ENCODE measurements at places on chromosomes 2 and 18.

- no peak for DNase-seq
These were observed 472.6 kb downstream of the DLGAP1 start for GRCh38 chr18:3982541-3982940.

GRCh38 chr2:25557179-25558036 is 116.0 kb downstream of the DTNB start:
- DNase-seq: no peak

DNA sequence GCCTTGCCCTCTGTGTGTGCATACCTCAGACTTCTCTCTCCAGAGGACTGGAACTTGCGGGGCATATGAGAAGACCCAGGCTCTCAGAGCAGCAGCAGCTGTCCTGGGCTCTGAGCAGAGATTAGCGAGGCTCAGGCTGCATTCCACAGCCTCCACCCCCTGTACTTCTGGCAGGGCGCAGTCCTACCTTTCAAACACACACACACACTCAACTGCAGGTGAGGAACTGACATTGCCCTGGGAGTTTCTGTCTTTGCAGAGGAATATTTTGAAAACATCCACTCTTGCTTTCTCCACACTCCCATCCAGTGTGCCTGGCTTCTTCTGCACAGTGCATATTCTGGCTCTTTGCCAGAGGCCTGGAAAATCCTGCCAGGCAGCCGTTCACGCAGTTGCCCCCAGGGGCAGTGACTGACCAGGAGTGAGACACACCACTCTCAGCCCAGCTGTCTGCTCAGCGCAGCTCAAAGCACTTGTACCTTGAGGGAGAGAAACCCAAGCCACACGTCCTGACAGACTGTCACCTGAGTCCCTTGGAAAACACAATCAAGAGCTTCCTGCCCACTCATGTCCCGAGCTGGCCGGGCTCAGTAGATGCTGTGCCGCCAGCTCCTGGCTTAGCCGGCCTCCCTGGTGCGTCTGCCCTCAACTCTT is 460.8 kb downstream of the RNF144A start:
- peak; percentile 88 for DNase-seq

GRCh38 chr2:23599667-23600066 is 214.7 kb downstream of the KLHL29 start:
- no peak for DNase-seq

DNA sequence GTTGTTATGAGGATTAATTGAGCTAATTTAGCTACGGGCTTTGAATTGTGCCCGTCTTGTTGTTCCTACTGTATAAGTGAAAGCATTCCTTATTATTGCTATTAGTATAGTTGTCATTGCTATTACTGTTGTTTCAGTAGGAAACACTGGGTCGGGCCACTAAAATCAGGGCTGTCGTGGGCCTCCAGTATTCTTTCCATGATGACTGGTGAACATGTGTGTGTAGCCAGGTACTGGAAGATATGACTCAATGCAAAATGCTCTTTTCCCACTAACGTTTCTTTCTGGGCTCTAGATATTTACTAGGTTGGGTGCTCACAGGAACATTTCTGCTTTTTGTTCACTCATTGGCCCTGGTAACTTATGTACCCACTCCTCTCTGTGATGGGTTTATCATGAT is 4.9 kb downstream of the TTL start:
- no peak for DNase-seq

- no peak for DNase-seq
These were observed 18.8 kb downstream of the FSIP2 start for GRCh38 chr2:185757356-185757755.

GRCh38 chr2:209424199-209424701 is 403 bp downstream of the MAP2 start:
- peak; percentile 48 for DNase-seq

DNA sequence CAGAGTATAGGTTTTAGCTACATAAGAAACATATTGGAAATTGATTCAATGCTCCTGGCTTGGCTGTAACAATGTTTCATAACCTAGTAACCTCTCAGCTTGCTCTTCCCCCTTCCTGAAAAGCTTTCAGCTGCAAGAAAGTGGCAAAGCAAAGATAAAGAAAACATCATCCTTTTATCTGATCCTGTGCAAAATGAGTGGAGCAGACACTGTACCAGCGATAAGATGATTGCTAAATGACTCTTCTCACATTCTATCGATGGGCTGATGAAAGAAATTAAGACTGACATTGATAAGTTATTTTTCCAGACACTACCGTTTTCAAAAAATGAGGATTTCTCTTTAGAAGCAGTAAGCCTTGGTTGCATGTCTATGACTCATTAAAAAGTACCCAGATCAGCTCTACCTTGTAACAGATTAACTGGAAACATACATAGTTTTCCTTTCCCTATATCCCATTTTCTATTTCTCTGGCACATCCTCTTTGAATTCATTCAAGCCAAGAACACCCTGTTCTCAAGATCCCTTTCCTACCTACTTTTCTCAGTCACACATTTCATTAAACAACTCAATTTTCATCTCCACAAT is 87.1 kb upstream of the LYPD1 start:
- peak; percentile 16 for DNase-seq

GRCh38 chr2:100976645-100977391 is 25.3 kb upstream of the RPL31 start:
- DNase-seq: no peak

DNA sequence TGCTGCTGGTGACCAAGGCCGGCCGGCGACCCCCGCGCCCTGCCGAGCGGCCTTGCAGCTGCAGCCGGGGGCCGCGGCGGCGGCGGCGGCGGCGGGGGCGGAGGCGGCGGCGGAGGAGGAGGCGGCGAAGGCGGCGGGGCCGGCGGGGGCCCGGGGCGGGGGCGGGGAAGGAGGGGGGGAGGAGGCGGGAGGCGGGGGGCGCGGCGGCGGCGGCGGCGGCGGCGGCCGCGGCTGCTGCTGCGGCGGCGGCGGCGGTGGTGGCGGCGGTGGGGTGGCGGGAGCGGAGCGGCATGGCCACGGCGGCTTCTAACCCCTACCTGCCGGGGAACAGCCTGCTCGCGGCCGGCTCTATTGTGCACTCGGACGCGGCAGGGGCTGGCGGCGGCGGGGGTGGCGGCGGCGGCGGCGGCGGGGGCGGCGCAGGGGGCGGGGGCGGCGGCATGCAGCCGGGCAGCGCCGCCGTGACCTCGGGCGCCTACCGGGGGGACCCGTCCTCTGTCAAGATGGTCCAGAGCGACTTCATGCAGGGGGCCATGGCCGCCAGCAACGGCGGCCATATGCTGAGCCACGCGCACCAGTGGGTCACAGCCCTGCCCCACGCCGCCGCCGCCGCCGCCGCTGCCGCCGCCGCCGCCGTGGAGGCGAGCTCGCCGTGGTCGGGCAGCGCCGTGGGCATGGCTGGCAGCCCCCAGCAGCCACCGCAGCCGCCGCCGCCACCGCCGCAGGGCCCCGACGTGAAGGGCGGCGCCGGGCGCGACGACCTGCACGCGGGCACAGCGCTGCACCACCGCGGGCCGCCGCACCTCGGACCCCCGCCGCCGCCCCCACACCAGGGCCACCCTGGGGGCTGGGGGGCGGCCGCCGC is 1.5 kb downstream of the POU3F3 start:
- peak; percentile 56 for DNase-seq

DNA sequence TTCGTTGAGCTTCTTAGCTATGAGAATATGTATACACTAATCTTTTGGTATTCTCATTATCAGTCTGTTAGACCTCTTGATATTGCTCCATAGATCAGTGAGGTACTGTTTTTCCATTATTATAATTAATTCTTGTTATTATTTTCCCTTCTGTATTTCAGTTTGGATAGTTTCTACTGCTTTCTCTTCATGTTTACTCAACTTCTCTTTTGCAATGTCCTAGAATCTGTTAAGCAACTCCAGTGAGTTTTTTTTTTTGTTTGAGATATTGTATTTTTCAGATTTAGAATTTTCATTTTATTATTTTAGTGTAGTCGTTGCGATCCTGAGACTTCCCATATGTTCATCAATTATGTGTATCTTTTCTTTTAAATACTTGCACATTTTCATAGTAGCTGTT is 260.8 kb downstream of the SETBP1 start:
- no peak for DNase-seq

DNA sequence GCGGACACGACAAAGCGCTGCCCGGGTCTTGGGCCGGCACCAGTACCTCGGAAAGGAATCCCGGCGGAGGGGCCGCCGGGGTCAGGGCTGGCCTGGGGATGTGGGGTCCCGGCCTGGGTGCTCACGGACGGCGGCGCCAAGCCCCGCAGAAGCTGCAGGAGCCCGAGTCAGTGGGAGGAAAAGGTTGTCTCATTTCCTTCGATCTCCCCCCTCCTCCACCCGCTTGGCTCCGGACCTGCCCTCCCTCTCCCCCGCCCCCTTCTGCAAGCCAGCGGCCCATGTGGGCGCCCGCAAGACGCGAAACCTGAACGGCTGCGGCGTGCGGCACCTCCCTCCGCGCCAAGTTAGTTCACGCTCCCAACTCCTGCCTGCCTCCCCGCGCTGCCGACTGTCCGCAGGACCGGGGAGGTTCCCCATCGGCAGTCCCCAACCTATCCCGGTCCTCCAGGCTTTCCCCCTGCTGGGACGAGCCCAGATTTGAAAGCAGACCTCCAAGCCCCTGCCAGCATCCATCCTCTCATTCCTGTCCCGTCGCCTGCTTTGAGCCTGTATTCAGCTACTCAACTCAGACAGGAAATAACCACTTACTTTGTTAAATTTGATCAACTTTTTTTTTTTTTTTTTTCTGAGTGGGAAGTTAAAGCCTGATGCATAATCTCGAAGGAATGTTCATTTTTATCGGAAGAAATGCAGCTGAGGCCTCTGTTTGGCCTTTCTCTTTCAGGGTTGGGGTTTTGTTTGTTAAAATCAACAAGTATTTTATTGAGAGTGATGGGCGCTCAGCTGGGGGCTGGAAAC is at the start of gene EVA1A:
EVA1A (minus strand) TSS at position 172 of the 798 bp plus-strand sequence. CDS start 42,799 bp downstream, outside the sequence.
- peak; percentile 66 for DNase-seq

- no peak for DNase-seq
These were observed 39.5 kb downstream of the ARL4C start for GRCh38 chr2:234457421-234457820.

DNA sequence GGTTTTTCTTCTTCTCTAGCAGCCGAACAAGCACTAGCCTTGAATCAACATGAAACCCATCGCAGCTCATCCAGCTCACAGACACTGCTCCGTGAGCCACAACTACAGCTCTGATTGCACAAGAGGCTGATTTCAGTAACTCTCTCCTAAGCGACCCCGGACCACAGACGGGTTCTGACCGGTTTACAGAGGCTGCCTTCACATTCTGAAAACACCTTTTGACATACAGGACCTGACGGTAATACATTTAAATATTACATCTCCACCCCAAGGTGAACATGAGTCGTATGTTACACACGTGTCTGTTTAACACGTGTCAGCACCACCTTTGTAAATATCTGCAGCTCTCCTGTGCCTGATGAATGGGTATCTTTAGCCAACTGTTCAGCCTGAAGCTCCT is 120.7 kb downstream of the TMEM18 start:
- peak; percentile 19 for DNase-seq

GRCh38 chr2:196324211-196324610 is 152.8 kb upstream of the STK17B start:
- DNase-seq: no peak

DNA sequence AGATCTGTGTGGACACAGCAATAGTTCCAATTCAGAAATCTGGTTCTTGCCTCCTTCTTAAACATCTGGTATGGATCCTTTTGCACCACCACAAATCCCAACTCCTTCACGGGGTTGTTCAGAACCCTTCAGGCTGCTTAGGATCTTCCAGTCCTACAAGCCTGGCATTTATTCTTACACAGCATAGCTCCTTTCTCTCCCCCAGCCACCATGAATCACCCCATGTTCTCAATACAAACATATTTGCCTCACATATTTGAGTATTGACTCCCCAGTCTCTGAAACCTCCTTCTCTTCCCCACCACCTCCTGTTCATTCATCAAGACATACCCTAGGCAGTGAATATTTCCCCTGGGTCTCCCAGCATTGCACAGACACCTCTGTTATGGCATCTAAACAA is 155.2 kb downstream of the ALK start:
- DNase-seq: no peak

DNA sequence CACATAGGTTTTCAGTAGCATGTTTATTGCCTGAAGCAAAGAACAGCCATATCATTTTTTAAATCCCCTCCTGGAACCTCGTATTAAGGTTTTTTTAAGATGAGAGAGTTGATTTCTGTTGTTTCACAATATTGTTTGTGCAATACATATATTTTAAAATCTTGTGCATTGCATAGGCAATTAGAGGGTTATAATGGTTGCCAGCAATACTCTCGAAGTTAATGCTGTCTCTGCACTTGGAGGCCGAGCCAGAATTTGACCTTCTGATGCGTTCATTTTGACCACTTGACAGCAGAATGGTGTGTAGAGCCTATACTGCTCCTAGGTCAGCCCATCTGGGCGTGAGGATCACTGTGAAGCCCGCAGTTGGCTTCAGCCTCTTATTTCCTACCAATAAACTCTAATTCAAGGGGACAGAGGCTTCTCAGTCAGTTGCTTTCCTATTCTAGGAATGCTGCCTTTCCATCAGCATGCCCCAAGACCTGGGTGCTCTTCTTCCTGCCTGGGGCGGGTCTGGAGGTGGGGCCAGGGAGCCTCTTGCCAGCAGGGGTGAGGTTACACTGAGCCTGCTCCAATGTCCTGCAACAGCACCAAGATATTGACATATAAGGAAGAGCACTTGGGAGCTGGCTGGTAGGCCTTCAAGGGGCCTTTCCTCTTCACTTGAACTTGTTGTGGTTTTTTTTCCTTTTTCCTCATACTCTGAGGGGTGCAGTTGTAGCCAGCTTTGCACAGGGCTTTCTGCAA is 91.4 kb upstream of the BCL2L11 start:
- DNase-seq: no peak

DNA sequence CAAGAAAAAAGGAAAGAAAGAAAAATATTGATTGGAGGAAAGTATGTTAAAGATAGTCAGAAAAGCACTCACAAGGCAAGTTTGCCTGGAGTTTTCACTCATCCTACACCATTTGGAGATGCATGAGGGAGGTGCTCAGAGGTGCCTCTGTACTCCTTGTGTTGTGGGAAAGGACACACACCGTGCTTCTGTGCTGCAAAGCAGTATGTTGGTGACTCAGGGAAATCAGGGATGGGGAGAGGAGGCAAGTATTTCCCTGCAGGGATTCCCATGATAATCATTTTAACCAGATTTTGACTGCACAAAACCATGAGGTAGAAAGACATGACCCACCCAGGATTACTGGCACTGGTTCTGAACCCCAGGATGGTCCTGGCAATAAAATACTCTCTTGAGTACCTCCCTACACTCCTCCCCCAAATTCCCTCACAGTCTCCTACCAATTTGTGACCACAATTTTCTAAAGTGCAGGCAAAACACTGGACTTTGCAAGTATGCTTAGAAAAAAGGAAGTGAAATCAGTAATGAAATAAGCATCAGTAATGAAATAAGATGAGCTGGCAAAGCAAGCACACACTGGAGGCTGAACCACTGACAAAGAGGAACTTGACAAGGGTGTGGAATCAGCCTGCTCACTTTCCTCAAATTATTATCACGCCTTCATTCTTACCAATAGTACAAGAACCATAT is 155.5 kb upstream of the ACVR2A start:
- no peak for DNase-seq

DNA sequence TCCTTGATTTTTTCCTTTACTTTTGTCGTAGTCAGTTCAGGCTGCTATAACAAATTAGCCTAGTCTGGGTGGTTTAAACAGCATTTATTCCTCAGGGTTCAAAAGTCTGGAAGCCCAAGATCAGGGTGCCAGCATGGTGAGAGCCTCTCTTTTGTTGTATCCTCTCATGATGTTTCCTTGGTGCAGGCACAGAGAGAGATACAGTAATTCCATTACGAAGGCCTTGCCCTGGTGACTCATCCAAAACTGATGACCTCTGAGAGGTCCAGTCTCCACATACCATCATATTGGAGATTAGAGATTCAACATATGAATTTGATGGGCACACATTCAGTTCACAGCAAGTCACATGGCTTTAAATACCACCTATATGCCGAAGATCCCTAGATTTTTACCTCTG is 253.8 kb downstream of the CYRIA start:
- DNase-seq: no peak

GRCh38 chr2:56981554-56981953 is 797.8 kb downstream of the CCDC85A start:
- DNase-seq: no peak

All from SK-N-SH (cell line).